ENCODE measurements at places on chromosomes 5 and 9. TPM values are rescaled to one million over a fixed set of nuclear protein-coding genes. Genes with fewer than 3 reads are reported as not detected.

Gene TSSK1B
- 0.50 TPM for total RNA-seq

Gene TRPM3
- total RNA-seq: 0.50 TPM

Gene SV2C
- total RNA-seq: not detected

Gene ADAMTS12
- 10.7 TPM for total RNA-seq

Gene IL5
- total RNA-seq: not detected

Gene INSL4
- not detected for total RNA-seq

Gene FAM200C
- 4.9 TPM for total RNA-seq

Gene PPP3R2
- not detected for total RNA-seq

Gene RAB3C
- not detected for total RNA-seq

Gene PCDHB16
- total RNA-seq: 0.51 TPM

Gene SLC36A2
- total RNA-seq: not detected
